ENCODE measurements at places on chromosomes 5 and 9.

GRCh38 chr5:88819301-88819999 lies 63.5 kb downstream of the MEF2C start:
- DNase-seq = no peak

DNA sequence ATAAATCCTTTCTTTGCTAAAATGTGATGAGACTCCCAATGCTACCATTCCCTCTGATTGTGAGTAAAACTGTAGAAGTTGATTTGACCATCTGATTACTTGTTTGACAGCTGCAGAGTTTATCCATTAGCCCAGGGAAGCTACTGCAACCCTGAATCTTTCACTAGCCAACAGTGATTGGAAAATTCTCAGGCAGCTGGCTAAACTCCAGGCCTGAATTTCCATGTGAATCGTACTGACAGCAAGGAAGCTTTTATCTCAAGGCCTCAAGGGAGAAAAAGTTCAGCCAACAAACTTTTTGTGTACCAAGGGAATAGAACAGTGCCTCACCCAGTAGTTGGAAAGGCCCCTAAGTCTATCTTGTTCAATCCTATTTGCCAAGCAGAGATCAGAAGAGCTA lies 246.7 kb upstream of the TRPM3 start:
- DNase-seq = no peak

- no peak for DNase-seq
Measured at GRCh38 chr9:104028827-104029226, 65.3 kb upstream of the SMC2 start.

GRCh38 chr5:135498637-135498995 lies 37.1 kb downstream of the NEUROG1 start:
- DNase-seq = no peak

GRCh38 chr9:123669346-123669745 lies 260.6 kb downstream of the DENND1A start:
- DNase-seq = no peak
